ENCODE measurements at places on chromosomes 7 and 10. TPM values are rescaled to one million over a fixed set of nuclear protein-coding genes. Genes with fewer than 3 reads are reported as not detected.

- H3K4me3 ChIP-seq, result no peak overlapping the region
- no peaks in the 10 kb centered on the region for H3K27me3 ChIP-seq
- H3K4me1 ChIP-seq, result no peaks in the 10 kb centered on the region
- no peak overlapping the region for H3K27ac ChIP-seq
- H3K36me3 ChIP-seq, result no peaks in the 10 kb centered on the region
- DNase-seq, result no peak
Observed at GRCh38 chr10:79579361-79579760, 19.2 kb upstream of the SFTPA2 start.

- no peak for DNase-seq
- no peaks in the 10 kb centered on the region for H3K27me3 ChIP-seq
- no peaks in the 10 kb centered on the region for H3K4me1 ChIP-seq
- no peak overlapping the region for H3K27ac ChIP-seq
- H3K4me3 ChIP-seq, result no peak overlapping the region
Observed at GRCh38 chr10:98599032-98599610, 152.4 kb upstream of the HPS1 start.

DNA sequence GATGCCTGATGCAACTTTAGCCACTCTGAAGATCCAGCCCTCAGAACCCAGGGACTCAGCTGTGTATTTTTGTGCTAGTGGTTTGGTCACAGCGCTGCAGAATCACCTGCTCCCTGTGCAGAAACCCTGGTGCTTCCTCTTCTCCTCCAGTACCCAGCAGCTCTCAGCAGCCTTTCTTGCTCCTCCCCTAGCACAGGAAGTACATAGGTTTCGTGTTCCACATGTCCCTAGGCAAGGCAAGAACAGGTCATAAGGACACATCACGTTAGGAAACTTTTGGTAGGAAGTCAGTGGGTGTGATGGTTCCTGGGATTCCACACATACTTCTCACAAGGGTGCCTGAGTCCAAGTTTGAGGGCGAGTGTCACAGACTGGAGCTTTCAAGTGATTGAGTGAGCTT lies 167.9 kb upstream of the PRSS1 start:
- no peaks in the 10 kb centered on the region for H3K27me3 ChIP-seq
- H3K4me3 ChIP-seq, result no peak overlapping the region
- H3K36me3 ChIP-seq, result no peaks in the 10 kb centered on the region

- no peak overlapping the region for H3K4me3 ChIP-seq
- DNase-seq, result no peak
- no peaks in the 10 kb centered on the region for H3K4me1 ChIP-seq
- H3K27me3 ChIP-seq, result no peaks in the 10 kb centered on the region
- H3K27ac ChIP-seq, result peak overlapping the region; percentile 85
Observed at GRCh38 chr10:4240608-4241197, 455.7 kb upstream of the KLF6 start.

DNA sequence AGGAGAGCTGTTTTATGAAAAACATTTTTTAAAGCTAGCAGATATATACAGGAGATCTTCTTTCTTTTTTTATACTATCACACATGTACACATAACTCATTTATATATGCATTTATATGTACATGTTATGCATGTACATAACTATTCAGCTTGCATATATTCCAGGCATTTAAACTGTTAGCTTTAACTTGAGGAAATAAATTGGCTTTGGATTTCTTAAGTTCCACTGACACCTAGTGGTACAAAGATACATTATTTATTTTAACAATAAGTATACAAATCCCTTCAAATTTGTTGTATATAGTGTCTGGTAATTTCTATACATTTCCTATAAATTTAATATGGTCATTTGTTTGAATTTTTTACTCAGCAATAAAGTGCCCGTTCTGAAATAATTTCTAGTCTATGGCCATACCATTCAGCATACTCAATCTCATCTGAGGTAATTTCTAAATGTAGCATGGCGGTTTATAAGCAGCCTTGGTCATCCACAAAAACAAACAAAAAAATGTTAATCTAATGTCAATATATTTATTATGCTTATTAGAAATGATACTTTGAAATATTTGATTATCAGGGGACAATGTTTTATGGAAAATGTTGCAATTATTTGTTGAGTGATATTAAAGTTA lies 11.6 kb downstream of the ZDHHC6 start:
- H3K4me3 ChIP-seq, result no peak overlapping the region
- H3K36me3 ChIP-seq, result no peaks in the 10 kb centered on the region
- H3K27ac ChIP-seq, result no peak overlapping the region

The NEUROD6 gene
- total RNA-seq, result not detected
